ENCODE measurements at places on chromosomes 1 and 21.

DNA sequence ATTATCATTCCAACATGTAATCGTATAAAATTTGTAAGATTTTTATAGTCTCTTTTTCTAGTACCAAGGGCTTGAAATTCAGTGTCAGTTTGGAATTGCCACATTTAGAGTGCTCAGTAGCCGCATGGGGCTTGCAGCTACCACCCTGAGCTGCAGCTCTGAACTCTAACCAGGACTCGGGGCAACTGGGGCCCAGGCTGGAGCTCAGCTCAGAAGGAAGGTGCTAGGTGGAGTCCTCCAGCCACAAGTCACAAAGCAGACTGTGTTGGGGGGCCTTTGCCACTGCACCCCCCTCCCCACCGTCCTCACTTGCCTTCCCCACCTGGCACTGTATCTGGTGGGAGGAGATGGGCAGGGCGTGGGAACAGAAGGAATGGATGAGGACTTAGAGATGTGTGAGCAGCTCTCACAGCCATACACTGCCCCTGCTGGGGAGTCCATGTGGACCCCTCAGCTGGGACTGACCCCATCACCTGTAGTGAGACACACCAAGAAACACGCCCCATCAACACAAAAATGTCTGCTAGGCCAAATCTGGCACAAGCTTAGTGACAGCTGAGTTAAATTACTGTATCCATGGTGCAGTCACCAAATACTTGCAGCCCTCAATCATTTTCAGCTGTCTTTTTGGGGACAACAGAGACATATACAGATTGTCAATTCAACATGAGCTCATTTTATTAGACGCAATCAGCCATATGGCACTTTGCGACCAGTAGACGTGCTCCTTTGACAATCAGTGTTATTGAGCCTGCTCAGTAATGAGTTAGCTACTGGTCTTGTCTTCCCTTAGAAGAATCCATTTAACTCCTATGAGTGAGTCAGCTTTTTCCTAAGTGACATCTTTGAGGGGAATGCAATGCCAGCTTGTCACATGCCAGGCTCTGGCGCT lies 241.7 kb upstream of the RAB4A start:
- no peak for DNase-seq

- no peak for DNase-seq
Observed at GRCh38 chr1:14600405-14601112, 2.1 kb downstream of the KAZN start.

- no peak for DNase-seq
Observed at GRCh38 chr1:161019751-161020495, 1.0 kb downstream of the F11R start.

- DNase-seq, result no peak
Observed at GRCh38 chr1:49416758-49417157, 607.0 kb downstream of the AGBL4 start.

GRCh38 chr1:201212056-201212455 lies 21.4 kb downstream of the IGFN1 start:
- no peak for DNase-seq

DNA sequence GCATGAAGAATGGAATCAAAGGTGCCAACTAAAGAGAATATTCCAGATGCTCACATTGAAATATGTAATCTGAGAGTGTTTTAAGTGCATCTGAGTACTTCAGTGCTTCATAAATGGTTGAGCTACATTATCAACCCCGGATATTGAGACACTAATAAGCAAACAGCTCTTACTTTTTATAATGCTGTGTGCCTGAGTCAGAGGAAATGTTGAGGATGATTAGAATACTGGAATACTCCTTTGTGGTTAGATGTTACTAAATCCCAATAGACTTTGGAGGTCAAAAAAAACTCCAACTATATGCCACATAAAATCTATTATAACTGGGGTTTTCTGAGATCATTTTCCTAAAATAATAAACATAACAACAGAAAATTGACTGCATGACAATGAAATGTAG lies 12.5 kb upstream of the KCNA3 start:
- DNase-seq, result no peak

GRCh38 chr1:15803380-15803779 lies 4.1 kb downstream of the UQCRHL start:
- no peak for DNase-seq

DNA sequence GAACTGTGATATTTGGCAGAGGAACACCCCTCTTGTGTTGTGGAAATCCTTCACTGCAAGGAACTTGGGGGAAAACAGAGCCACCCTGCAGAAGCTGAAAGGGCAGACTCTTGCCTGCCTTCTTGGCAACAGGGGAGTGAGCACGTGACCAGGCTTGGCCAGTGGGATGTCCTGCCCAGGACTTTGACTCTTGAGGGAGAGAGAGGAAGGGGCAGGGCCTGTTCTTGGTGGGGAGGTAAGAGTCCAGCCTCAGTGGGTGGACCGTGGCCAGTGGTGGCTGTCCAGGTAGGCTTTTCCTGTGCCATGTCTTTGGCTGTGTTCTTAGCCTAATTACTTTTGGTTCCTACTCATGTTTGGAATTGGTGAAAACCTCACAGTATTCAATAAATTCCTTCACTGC lies 8.6 kb upstream of the AK2 start:
- no peak for DNase-seq

GRCh38 chr21:36846631-36847030 lies 119.8 kb downstream of the HLCS start:
- no peak for DNase-seq
